ENCODE measurements at places on chromosomes 5 and 9.
A peak's percentile ranks its signal among the peaks of the same experiment; 100 is the strongest.

GRCh38 chr5:67238191-67238590 lies 41.6 kb upstream of the CD180 start:
- H3K36me3 ChIP-seq = no peaks in the 10 kb centered on the region
- no peaks in the 10 kb centered on the region for H3K4me1 ChIP-seq
- H3K27me3 ChIP-seq = no peaks in the 10 kb centered on the region
- no peak for DNase-seq
- no peak overlapping the region for H3K4me3 ChIP-seq

GRCh38 chr9:125240649-125240999 lies 519 bp downstream of the HSPA5 start:
- no peaks in the 10 kb centered on the region for H3K27me3 ChIP-seq
- DNase-seq = peak; percentile 56
- H3K4me3 ChIP-seq = peak overlapping the region; percentile 100
- H3K27ac ChIP-seq = peak overlapping the region; percentile 88

GRCh38 chr5:143536364-143536763 lies 132.9 kb upstream of the NR3C1 start:
- no peaks in the 10 kb centered on the region for H3K36me3 ChIP-seq
- no peak overlapping the region for H3K4me3 ChIP-seq
- no peaks in the 10 kb centered on the region for H3K4me1 ChIP-seq
- DNase-seq = no peak
- no peak overlapping the region for H3K27ac ChIP-seq

GRCh38 chr9:4416467-4416866 lies 73.8 kb upstream of the SLC1A1 start:
- H3K4me3 ChIP-seq = no peak overlapping the region
- no peak overlapping the region for H3K27ac ChIP-seq
- H3K36me3 ChIP-seq = no peaks in the 10 kb centered on the region
- no peak for DNase-seq
- no peaks in the 10 kb centered on the region for H3K27me3 ChIP-seq

GRCh38 chr5:139117342-139117884 lies 80.8 kb downstream of the SIL1 start:
- DNase-seq = no peak
- no peaks in the 10 kb centered on the region for H3K27me3 ChIP-seq
- no peaks in the 10 kb centered on the region for H3K36me3 ChIP-seq
- no peaks in the 10 kb centered on the region for H3K4me1 ChIP-seq
- no peak overlapping the region for H3K27ac ChIP-seq
- H3K4me3 ChIP-seq = no peak overlapping the region

All from MM.1S (cell line).